ELR (cell line): ENCODE measurements at places on chromosomes 2 and 18.

- no peak for DNase-seq
Measured at GRCh38 chr2:120678926-120679325, 56.7 kb upstream of the GLI2 start.

DNA sequence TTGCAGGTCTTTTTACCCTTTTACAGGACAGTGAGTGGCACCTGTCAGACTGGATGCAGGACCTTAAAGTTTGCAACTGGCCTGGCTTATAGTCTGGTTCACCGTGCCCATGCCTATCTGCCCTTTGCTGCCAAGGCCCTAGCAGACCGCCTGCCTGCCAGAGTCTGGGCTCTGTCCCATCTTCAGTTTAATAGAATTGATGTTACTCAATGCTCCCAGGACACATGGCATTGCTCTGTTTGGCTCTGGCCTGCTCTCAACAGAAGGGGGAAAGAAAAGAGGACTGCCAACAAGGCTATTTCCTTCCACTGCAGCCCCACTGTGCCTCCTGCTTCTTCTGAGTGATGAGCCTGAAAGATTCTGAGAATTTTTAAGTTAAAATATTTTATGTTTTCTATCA lies 25.6 kb upstream of the TMEM178A start:
- DNase-seq: no peak

DNA sequence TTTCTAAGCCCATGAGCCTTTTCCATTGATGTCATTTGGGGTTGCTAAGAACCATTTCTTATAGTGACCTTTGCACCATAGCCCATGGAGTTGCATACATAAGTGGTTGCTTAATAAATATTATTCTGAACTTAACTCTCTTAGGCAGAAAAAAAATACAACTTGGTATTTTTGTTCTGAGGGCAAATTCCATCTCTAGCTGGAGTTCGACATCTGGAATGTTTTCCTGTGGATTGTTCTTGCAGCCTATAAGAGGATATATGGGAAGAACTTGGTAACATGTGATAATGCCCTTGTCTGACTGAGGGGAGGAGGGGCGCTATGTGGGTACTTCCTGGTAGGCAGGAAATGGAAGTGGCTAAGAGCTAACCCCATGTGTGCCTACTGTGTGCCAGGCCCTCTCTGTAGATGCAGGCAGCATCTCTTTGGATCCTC lies 20.7 kb downstream of the IGFBP2 start:
- no peak for DNase-seq

DNA sequence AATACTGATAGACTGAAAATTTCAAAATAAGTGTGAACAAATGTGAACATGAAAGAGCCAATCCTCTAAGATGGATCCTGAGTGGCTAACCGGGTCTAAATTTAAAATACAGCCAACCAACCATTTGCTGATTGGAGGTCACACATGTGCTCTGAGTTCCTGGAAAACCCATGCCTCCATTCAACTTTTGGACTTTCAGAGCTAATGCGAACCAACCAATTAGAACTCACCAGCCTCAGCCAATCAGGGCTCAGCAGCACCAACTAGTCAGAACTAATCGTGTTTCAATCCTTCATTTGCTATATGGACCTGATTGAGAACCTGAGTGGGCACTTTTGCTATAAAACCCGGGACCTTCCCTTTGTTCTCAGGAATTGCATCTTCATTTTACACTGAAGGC lies 111.5 kb downstream of the MEP1B start:
- no peak for DNase-seq

DNA sequence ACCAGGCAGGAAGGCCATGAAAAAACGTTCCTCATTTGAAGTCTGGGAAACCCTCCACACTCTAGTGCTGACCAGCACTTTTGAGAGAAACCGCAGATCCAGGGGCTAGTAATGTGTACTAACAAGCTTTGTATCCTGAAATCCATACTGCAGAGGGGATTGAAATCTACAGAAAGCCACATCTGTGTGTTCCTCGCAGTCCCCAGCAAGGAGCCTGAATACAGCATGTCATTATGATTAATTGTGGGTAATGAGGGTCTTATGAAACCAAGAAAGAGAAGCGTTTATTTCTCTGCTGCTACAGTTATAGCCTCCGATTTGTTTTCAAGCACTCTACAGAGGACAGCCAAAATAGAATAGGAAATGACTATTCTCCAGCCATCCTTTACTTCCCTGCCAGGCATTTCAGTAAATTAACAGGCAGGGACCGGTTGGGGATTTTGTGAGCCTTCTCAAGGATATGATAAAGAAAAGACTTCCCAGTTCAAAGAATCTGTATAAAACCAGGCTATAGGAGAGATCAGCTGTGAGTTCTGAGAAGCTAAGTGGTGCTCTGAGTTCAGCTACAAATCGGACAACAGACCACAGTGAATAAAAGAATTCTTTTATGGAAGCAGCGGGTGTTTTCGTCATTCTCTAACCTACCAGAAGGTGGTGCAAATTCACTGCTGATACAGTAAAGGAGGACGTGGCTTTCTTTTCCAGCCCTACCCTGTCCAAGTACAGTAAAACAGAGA lies 133.4 kb downstream of the INSIG2 start:
- DNase-seq: peak; percentile 75

DNA sequence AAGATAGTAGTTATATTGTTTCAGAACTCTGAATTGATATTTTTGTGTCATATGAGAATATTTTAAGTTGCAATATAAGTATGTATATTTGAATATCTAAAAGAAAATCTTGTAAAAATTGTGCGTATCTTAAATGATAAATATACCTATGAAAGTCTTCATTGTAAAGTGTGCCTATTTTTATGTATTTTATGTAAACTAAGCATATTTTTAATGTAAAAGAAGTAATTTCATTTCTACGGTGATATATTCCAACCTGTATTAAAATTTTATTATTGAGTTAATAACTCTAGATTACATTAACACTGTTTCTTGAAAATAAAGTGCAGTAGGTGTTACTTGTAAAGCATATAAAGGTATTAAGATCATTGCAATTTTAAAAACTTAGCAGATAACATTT lies 233.4 kb downstream of the PHLPP1 start:
- DNase-seq: no peak

DNA sequence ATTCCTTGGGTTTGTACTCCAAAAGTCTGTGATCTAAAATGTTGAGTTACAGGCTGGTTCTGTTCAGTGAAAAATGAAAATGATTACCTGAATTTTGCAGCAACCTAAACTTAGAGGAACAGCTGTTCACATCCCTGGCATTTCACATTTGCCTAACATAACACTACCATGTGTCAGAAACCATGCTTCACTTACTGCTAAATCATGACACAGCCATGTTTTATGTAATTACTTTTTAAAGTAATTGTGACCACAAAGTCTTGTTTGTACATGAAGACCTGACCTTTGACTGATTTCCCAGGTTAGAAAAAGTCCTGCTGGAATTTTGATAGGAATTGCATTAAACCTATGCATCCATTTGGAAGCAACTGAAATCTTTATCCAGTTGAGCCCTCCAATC lies 79.1 kb downstream of the FAM168B start:
- DNase-seq: no peak

GRCh38 chr2:180033993-180034894 lies 27.1 kb upstream of the CWC22 start:
- no peak for DNase-seq

DNA sequence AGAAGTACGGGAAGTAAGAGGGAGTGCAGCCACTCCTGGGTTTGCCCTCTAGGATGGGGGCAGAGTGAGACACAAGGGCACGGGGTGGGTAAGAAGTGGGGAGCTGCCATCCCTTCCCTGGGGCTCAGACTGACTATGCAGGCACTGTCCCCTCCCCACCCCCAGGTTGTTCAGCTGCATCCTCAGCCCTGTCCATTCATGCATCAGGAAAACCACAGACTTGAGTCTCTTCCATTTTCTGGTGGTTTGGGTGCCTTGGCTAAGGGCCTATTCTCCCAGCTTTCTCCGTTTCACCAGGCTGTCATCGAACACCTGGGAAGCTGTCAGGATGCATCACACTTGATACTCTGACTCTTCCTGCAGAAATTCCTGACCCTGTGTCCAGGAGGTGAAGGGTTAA lies 111.9 kb downstream of the TFCP2L1 start:
- no peak for DNase-seq

DNA sequence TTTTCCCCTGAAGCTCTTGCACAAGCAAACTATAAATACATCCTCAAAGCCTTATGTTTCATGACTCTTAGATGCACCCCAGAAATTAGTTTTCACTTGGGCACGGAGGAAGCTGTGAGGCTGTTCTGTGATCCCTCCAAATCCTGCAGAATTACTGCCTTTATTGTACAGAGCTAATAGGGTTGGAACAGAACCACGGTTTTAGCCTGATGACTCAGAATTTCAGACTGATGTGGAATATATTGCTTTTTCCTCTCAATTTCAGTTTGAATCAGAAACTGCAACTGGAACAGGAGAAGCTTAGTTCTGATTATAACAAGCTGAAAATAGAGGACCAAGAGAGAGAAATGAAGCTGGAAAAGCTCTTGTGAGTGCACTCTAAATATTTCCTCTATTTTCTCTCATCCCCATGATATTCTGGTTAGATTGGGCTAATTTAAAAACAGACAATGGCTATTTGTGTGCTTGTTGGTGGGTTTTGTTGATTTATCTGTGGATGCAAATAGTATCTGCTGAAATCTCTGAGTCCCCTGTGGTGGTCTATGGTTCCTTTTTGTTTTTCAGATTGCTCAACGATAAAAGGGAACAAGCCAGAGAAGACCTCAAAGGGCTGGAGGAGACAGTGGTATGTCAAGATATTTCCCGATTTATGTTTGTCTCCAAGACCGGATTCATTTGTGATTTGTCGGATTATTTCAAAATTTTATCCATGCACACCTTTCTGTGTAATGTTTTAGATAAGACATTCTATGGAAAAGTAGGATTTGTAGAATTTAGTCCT lies 38.2 kb upstream of the LYPD6B start:
- DNase-seq: peak; percentile 17

- DNase-seq: no peak
Measured at GRCh38 chr2:128446049-128446873, 127.6 kb upstream of the HS6ST1 start.

- no peak for DNase-seq
Measured at GRCh38 chr2:220893411-220893810, 678.7 kb downstream of the EPHA4 start.

GRCh38 chr18:79479116-79479760 lies 83.5 kb downstream of the NFATC1 start:
- DNase-seq: no peak

DNA sequence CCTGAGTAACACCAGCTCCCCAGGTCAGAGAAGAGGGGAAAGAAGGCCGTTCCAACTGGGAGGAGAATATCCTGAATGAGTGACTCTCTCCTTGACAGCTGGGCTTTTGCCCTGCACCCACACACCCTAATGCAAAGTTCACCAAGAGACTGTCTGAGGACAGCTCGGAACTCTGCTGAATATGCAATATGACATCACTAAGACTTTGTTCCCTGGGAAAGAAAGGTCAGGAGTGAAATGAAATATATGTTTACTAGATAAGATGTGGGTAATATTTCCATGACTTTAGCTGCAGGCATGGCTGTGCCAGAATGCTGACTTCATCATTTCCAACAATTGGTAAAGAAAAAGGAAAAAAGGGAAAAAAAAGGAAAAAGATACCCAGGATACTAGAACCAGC lies 488.2 kb upstream of the RAB6C start:
- no peak for DNase-seq

- DNase-seq: no peak
Measured at GRCh38 chr2:233228376-233228775, 23.1 kb upstream of the ATG16L1 start.

DNA sequence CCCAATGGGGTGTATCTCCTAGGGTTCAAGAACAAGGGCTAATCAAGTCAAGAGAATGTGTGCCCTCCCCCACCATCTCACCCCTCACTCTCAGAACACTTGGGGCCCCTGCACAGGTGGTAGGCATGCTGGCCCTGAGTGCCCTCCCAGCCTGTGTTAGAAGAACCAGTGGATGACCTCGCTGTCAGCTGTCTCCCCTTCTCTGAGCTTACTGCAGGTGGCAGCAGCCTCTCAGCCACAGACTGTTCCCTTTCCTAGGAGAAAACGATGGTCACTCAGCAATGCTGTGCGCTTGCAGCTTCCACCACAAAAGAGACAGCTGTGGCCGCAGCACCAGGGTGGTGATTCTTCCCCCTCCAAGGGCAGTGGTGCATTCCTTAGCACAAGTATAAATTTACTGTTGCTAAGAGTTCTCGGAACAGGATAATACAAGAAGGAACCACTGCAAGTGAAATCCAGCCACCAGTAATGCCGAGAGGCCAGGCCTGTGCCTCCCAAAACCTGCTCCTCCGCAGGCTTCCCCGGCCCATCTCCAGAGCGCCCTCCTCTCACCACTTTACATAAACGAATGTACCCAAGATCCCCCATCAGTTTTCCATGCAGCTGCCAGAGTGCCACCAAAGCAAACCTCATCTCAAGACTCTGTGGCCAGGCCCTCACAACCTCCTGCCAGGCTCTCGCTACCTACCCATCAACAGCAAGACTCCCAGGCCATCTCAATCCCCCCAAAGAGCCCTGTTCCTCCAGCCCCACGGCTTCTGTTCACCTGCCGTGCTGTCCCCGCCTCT lies 935 bp upstream of the RAMP1 start:
- peak; percentile 82 for DNase-seq

- no peak for DNase-seq
Measured at GRCh38 chr2:105576050-105576439, 168.7 kb upstream of the NCK2 start.

DNA sequence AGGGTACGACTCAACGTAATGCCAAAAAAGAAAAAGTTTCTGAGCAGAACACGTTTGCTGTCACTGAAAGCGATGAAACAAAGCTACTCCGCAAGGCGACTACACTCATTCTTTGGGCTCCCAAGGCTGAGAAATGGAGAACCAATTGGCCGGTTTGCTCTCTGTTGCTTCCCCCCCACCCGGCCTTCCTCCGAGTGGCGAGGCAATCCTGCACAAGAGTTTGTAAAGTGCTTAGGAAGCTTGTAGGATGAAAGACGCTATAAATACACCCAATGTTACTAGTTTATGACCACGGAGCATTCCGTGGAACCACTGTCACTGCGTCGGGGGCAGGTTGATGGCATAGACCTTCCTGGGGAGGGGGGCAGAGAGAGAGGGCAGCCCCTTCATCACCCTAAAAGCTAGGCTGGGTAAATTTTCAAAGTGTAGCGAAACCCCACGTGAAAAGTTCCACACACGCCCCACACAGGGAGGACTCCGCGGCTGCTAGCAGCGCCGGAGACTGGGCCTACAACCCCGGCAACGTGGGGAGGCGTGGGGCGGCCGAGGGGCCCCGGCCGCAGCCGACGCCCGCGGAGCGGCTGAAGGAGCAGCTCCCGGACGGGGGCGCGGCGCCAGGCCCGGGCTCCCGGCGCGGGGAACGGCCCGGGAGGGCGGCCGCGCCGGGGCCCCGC lies 915 bp downstream of the CUL3 start:
- peak; percentile 64 for DNase-seq

- DNase-seq: no peak
Measured at GRCh38 chr2:197713271-197713670, 8.1 kb downstream of the MARS2 start.

DNA sequence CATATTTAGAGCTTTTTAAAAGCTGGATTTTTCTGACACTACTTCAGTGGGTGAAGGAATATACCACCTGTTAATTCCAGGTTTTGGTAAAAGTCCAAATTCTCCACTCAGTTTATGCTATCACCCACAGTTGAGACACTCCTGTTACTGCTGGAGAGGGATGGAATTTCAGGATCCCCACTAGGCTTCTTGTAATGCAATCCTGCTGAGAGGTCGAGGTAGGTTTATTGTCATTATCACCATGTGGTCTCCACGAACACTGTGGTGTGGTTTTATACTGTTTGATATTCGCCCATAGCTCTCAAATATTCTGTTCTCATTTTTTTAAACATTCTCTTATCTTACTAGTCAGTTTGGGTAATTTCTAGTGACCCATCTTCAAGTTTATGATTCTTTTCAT lies 167.9 kb downstream of the CCDC102B start:
- DNase-seq: no peak

- peak; percentile 57 for DNase-seq
Measured at GRCh38 chr2:61426267-61426897, 44.5 kb downstream of the USP34 start.
